Neuronal stem cell (in vitro differentiated cells): ENCODE measurements at places on chromosomes 13 and 19.
A peak's percentile ranks its signal among the peaks of the same experiment; 100 is the strongest.

- no peak for DNase-seq
Observed at GRCh38 chr19:6241680-6242377, 37.9 kb downstream of the MLLT1 start.

- DNase-seq, result peak; percentile 4
Observed at GRCh38 chr19:16660763-16661479, at the start of gene TMEM38A. TMEM38A (plus strand) TSS chr19:16661139; CDS start chr19:16661218, 79 bp downstream.

DNA sequence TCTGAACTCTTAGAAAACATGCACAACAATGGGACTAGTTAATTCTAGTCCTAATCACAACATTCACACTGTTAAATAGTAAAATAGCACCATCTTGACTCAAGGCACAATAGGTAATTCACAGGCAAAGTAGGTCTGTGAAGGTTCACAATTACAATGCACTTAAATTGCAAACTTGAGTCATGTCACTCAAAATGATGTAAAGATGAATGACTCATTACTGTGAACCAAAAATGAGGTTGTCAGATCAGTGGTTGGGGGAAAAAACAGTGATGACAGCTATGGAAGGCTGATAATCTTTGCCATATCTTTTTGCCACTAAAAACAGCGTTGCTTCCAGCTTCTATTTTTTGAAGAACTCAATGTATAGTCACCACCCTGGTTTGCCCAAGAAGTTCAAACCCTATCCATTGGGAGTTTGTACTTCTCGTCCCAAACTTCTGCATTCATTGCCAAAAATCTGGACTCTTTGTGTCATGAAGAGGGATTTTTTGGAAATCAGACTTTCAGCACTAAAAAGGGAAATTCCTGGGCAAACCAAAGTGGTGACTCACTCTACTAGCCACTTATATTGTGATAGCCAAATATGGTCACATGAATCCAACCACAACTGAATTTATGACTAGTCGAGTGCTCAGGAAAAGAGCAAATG, 200.9 kb upstream of the TMTC4 start:
- DNase-seq, result no peak

- DNase-seq, result no peak
Observed at GRCh38 chr13:99422586-99423220, 78.6 kb upstream of the TM9SF2 start.

- DNase-seq, result no peak
Observed at GRCh38 chr13:65112531-65112941, 2117.6 kb downstream of the PCDH9 start.

DNA sequence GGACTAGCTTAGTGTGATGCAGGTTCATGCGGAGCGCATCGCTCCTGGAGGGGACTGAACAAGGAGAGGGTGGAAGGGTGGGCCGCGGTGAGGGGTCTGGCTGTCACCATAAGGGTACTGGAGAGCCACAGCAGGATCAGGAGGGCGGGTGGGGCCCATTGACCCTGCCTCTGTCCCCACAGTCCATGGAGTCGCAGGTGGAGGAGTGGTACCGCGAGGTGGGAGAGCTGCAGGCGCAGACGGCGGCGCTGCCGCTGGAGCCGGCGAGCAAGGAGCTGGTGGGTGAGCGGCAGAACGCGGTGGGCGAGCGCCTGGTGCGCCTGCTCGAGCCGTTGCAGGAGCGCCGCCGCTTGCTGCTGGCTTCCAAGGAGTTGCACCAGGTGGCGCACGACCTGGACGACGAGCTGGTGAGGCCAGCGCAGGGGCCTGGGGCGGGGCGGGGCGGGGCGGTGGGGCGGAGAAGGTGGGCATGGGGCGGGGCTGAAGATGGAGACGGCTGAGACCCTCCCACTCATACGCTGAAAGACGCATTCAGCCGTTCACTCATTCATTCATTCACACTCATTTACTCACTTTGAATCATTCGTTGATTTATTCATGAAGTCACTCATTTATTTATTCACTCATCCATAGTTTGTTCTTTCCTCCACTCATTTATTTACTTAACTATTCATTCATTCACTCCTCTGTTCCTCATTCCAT, 27.5 kb upstream of the SHKBP1 start:
- peak; percentile 81 for DNase-seq

DNA sequence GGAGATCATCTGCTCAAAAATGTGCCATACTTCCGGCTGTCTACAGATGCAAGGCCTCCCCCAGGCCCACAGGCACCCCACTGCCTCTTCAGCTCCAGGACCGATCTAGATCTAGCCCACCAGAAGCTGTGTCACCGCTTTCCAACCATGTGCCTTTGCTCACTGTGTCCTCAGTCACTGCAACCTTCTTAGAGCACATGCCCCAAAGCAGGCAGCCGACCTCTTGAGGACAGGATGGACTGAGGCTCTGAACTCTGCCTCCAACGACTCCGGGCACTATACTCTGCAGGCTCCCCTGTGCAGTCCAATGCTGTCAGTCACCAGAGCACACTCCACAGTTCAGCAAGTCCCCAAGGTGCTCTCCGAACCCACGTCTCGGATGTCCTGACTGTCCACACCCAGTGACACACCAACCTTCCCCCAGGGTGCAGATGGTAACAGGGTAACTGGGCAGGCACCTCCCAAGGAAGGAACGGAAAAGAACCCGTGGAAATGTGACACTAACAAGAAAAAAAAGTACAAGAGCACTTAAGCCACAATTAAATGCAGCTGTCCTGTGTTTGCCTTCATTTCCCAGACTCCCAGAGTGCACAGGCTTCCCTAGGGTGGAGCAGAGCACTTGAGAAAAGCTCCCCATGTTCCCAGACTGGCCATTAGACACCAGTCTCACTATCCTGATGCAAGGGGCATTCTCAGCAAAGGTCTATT, 4.8 kb downstream of the STK24 start:
- no peak for DNase-seq

DNA sequence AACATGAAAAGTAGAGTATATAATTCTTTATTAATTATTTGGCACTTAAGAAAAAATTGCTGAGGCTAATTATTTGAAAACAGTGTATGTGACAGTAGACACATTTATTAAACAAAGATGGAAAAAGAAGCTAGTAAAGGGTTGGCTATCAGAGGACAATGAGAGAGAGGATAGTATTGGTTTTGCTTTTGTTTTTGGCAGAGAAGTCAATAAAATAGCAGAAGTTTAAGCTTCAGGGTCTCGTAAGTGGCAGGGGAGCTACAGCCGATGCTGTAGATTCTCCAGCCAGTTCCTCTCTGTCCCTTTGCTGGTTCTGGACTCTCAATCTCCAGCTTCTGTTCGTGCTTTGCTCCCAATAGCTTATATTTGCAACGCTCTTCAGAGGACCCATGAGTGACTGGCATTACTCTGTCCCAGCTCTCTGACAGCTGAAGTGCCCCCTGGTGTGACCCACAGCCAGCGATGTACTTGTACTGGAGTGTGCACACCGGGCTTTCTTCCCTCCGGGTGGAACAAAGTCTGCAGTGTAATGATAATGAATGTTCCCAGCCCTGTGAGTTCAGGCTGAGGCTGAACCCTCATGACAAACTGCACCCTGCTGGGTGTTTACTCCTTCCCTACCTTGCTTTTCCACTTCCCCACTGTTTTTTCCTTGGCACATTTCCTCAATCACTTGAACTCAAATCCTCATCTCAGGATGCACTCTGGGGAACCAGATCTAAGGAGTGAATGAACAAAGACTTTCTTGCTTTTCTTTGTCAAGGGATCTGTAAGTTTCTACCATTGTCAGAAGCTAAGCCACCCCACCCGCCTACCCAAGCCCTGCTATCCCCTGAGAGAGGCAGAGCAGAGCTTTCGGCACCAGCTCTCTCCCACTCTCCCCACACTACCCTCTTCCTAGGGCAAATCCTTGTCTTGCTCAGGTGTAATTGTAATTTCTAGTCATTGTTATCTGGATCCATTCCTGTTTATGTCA, 254.8 kb downstream of the LHFPL6 start:
- no peak for DNase-seq

DNA sequence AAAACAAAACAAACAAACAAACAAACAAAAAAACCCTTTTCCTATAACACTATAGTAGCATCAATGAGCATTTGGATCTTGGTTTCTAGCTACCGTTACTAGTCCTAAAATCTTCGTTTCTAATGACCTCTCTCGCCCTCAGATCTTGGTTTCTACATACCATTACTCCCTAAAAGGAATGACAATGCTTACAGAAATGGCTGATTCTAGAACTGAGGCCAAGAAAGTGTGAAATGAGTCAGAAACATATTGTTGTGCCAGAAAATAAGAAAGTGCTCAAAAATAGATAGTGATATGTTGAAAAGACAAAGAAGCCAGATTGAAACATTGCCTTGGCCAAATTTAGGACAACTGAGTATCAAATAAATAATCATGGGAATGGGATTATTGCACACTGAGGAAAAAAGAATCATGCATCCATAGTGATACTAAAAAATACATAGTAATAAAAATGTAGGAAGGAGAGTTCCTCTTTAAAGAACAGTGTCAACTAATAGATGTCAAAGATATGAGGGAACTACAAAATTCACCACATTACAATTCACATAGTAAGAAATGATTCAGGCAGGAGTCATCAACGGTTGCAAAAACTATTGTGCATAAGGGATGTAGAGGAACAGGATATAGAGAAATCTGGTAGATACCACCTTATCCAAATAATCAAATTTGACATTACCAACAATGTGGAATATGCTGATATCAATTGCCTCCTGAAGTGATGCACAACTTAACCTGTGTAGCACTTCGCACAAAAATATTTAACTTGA, 386.6 kb downstream of the DIAPH3 start:
- DNase-seq, result no peak

DNA sequence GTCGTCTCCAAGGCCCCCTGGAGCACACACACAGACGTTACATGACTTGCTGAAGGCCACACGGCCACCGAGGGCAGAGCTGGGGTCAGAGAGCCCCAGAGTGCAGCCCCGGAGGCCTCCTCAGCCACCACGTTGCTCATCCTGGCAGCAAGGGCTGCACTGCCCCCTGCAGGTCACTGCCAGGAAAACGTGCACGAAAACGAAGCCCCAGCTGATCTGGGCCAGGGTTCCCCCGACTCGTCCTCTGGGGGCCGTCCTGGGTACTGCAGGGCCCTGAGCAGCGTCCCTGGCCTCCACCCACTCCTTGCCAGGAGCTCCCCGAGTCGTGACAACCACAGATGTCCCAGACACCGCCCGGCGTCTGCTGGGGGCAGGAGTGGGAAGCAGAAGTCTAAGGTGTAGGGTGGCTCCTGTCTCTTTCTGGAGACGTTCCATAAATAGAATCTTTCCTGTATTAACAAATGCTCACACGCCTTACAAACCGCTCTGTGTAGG, 3.4 kb downstream of the TPGS1 start:
- peak; percentile 88 for DNase-seq

DNA sequence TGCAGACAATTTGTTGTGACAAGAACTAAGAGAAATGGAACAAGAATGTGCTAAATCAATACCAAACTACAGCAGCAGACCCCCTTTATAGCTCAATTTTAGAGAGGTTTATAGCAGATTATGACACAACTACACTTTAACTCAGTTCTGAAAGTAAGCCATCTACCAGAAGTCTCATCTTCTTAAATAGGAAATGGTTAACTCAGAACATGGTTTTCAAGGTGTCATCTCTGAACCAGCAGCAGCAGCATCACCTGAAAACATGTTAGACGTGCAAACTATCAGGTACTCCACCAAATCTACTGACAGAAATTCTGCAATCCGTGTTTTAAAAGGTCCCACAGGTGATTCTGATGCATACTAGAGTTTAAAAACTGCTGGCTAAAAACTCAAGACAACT, 6.8 kb downstream of the LHFPL6 start:
- DNase-seq, result no peak

GRCh38 chr13:90615767-90616166, 731.7 kb upstream of the MIR17HG start:
- no peak for DNase-seq

DNA sequence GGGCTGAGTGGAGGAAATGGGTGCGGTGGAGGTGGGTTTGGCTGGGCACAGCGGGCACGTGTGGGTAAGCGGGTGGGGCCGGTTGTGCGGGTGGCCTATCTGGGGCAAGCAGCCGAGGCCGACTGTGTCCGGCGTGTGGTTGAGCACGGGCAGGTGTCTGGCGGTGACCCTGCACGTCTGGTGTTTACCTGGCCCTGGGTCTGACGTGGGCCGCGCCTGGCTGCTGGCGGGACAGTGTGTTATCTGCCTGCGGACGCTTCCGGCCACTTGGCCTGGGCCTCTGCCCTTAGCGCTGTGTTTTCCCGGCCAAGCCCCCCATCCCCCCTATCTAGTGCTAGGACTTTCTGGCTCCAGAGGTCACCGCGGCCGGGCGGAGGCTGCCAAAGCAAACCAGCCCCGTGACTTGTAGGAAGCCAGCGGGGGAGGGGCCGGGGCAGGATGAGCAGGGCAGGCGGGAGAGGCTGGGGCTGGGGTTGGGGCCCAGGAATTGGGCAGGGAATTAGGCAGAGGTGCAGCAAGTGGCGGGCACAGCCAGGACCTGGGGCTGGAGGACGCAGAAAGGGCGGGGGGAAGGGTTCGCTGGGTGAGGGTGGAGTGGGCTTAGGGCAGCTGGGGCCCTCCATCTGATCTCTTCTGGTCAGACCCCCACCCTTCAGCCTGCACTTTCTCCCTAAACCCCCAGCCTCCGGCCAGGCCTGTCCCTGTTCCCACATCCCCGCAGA, 534 bp upstream of the HPN start:
- no peak for DNase-seq

GRCh38 chr19:48858984-48859710, 9.3 kb downstream of the PLEKHA4 start:
- DNase-seq, result no peak

DNA sequence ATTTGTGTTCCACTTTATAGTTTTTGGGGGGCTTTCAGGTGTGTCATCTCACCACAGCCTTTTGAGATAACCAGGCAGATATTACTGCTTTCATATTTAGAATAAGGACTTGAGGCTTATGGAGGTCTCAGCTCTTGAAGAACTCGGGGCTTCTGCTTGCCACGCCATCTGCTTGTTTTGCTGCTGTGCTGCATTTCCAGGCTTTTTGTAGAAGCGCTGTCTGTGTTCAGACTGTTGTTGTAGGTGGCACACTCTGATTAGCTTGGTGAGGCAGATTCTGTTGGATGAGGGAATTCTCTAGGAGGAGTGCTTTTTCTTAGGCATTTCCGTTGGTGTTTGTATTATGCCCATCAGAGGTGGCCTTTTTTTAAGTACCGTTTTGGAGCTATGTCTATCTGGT, 57.2 kb downstream of the WASF3 start:
- no peak for DNase-seq

DNA sequence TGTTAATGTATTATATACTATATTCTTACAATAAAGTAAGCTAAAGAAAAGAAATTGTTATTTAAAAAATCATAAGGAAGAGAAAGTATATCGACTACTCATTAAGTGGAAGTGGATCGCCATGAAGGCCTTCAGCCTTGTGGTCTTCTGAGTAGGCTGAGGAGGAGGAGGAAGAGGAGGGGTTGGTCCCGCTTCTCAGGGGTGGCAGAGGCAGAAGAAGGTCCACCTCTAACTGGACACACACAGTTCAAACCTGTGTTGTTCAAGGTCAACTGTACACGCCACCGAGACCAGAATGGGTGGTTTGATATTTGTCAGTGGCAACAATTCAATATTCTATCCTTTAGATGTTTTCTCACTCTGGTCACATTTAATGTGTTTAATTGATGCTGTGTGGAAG, 67.2 kb downstream of the ALOX5AP start:
- no peak for DNase-seq
